ENCODE measurements at places on chromosomes 11 and 22. TPM values are rescaled to one million over a fixed set of nuclear protein-coding genes. Genes with fewer than 3 reads are reported as not detected.

The MOGAT2 gene
- total RNA-seq: not detected

The CECR2 gene
- 2.0 TPM for total RNA-seq

DNA sequence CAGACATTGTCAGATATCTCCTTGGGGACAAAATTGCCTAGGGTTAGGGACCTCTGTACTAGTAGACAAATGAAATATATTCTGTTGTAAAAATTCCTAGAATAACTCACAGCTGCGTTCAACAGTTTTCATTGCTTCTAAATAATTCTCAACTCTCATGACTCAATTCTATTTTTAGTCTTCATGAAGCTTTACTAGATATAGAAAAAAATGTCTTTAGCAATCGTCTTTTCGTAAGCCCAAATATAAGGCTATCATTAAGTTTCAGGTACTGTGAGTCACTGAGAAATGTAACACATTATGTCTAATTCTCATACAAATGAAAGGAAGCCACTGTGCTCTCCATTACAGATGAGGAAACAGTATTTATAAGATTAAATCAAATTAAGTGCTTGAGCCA, 6.4 kb downstream of the MMP12 start:
- DNase-seq: no peak

DNA sequence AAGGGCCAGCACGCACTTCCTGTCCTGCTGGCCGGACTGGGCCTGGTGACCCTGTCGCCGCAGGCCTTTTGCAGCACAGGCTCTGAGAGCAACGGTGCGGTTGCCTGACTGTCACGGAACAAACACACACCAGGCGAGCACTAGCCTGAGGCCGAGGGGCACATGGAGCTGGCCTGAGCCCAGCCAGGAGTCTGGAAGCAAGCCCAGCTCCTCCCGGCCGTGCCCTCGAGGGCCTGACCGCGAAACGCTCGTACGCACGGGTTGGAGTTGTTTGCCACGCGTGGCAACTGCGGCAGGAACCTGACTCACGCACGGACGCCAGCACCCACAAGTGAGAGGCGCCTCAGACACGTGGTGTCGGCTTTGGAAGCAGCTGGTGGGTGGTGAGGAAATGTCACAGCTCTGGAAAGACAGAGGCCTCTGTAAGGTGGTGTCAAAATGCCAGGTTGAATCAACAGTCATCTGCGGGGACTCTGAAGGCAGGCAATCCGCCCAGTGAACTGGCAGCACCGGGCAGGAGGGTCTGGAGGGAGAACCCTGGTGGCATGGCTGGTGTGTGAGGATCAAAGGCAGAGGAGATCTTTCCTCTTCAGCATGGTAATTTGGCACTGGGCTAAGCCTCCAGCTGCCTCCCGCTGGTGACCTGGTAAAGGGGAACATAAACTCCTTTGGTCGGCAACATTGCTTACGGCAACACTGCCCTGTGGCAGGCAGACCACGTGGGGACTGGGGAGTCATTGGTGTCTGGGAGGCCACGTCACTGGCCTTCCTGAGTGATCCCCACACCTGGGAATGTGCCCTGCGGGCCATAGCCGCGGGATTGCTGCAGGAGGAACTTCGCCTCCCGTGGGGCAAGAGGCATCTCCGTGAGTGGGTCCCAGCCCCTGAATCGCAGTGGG, 15.3 kb upstream of the IL17REL start:
- DNase-seq: peak; percentile 14

GRCh38 chr11:13917264-13917663, 45.3 kb upstream of the SPON1 start:
- no peak for DNase-seq

- no peak for DNase-seq
Measured at GRCh38 chr22:31038686-31039085, 42.4 kb upstream of the SMTN start.

GRCh38 chr22:41305646-41306045, 4.3 kb downstream of the ZC3H7B start:
- DNase-seq: no peak

GRCh38 chr11:64784813-64785581, 6.7 kb upstream of the SF1 start:
- no peak for DNase-seq

- peak; percentile 62 for DNase-seq
Measured at GRCh38 chr11:133930767-133931448, 25.9 kb downstream of the IGSF9B start.

The MAFF gene
- 11.9 TPM for total RNA-seq

GRCh38 chr11:68581439-68581838, 102.9 kb upstream of the GAL start:
- no peak for DNase-seq

DNA sequence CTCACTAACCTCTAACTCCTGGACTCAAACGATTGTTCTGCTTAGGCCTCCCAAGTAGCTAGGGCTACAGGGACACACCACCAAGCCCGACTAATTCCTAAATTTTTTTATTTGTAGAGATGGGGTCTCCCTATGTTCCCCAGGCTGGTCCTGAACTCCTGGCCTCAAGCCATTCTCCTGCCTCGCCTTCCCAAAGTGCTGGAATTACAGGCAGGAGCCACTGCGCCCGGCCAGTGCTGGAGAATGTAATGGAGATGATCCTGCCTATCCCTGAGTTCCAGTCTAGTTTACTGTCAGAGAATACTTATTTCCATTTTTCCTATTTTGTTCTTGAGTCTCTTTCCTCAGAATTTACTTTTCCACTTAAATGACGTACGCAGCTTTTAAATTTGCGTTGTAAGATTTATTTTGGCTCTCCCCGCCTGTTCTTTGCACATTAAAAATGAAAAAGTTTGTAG, at the start of gene CHEK1:
Gene CHEK1 (plus strand): TSS at position 408 of the 458 bp plus-strand sequence. CDS start 1,606 bp downstream, outside the sequence.
- DNase-seq: no peak

The IL17REL gene
- not detected for total RNA-seq

The C11orf97 gene
- not detected for total RNA-seq

The ARAP1 gene
- 89.9 TPM for total RNA-seq

DNA sequence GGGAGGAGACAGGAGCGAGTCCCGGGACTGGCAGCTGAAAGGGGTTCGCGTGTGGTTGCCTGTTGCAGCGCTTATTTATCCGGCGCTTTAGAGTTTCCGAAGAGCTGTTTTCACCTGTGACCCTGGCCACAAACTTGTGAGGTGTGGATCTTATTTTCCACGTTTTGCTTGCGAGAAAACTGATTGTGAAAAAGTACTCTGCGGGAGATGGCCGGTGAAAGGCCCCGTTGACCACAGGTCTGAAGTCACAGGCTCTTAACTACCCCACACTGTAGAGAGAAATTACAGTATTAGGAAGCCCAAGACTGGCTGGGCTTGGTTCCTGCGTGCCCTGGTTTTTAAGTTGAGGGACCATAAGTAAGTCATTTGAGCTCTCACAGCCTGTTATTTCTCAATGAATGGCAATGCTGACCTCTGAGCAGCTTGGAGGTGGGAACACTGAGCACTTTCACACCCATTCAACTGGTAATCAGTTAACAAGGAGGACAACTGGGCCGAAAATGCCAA, 379 bp upstream of the RAB38 start:
- no peak for DNase-seq

GRCh38 chr11:36149538-36150242, 139.5 kb downstream of the COMMD9 start:
- peak; percentile 62 for DNase-seq

The CADM1 gene
- not detected for total RNA-seq

GRCh38 chr22:47625531-47626427, 863.3 kb downstream of the TBC1D22A start:
- no peak for DNase-seq

- no peak for DNase-seq
Measured at GRCh38 chr22:27264184-27264583, 537.4 kb downstream of the MN1 start.

- no peak for DNase-seq
Measured at GRCh38 chr22:48090332-48090672, 1327.9 kb downstream of the TBC1D22A start.

The UBASH3B gene
- 0.31 TPM for total RNA-seq

The PLAAT2 gene
- total RNA-seq: not detected
